ENCODE measurements at places on chromosomes 7 and 10. TPM values are rescaled to one million over a fixed set of nuclear protein-coding genes. Genes with fewer than 3 reads are reported as not detected.

GRCh38 chr10:73467206-73467605 lies 28.6 kb downstream of the PPP3CB start:
- no peak for ATAC-seq

DNA sequence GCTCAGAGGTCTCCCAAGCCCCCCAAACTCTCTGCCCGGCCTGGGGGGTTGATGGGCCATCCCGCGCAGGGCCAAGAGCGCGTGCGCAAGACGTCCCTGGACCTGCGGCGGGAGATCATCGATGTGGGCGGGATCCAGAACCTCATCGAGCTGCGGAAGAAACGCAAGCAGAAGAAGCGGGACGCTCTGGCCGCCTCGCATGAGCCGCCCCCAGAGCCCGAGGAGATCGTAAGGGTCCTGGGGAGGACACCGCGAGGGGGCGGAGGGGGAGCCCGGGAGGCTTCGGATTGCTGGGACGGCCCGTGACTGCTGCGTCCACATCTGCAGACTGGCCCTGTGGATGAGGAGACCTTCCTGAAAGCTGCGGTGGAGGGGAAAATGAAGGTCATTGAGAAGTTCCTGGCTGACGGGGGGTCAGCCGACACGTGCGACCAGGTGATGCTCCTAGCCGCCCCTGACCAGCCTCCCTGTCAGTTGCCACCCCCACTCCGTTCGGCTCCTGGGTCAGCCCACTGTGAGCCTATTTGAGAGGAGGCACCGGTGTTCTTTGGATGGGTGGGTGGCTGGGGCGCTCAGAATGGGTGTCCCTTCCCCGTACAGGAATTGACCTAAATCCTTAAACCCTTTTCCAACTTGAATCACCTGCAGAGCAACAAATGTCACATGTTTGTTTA lies 5.7 kb downstream of the ANKRD2 start:
- no peak for ATAC-seq

DNA sequence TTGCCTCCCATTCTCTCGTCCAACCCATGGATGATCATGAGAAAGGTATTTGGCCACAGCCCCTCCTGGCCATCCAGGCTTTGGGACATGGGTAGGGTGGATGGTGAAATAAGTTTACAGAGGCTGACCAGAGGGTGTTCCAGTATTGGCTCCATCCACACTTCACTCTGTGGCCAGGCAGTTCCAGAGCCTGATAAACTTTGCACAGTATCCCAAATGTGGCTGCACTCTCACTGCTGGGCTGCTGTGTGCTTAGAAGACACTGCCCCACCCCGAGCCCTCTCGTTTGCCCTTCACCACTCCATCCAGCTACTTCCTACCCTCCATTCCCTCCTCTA lies 72.0 kb upstream of the ZMIZ1 start:
- no peak for ATAC-seq

DNA sequence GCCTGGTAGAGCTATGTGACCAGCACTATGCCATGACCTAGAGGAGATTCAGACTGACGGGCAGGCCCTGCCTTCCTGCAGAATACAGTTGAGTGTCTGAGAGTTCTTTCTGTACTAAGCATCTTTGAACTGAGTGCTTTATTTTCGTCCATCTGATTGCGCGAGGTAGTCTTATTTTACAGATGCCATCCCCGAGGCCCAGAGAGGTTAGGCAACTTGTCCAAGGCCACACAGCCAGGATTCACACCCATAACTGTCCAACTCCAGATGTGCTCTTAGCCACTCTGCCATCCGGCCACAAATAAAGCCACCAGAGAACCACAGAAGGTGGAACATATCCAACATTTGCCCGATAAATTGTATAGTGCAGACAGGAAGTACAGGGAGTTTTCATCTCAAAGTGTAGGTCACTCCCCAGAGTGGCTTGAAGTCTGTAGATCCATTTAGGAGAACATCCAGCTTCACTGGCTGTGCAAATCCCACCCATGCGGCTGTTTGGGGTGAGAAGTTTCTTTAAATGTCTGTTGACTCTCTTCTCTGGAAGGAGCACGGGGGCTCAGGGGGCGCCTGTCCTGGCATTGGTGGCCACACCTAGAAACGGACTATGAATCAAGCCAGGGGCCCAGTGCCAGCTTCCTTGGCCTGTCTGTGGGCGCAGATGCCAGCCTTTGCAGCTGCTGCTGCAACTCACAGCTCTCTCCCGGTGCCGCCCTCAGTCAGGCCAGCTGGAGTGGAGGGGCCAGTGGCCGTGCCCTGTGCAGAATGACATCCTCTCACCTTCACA lies 11.1 kb downstream of the CHST3 start:
- ATAC-seq, result peak; percentile 35

The UCN3 gene
- not detected for total RNA-seq

- ATAC-seq, result no peak
Observed at GRCh38 chr10:33091201-33091600, 133.2 kb upstream of the ITGB1 start.

The AEBP1 gene
- total RNA-seq, result 6.7 TPM

DNA sequence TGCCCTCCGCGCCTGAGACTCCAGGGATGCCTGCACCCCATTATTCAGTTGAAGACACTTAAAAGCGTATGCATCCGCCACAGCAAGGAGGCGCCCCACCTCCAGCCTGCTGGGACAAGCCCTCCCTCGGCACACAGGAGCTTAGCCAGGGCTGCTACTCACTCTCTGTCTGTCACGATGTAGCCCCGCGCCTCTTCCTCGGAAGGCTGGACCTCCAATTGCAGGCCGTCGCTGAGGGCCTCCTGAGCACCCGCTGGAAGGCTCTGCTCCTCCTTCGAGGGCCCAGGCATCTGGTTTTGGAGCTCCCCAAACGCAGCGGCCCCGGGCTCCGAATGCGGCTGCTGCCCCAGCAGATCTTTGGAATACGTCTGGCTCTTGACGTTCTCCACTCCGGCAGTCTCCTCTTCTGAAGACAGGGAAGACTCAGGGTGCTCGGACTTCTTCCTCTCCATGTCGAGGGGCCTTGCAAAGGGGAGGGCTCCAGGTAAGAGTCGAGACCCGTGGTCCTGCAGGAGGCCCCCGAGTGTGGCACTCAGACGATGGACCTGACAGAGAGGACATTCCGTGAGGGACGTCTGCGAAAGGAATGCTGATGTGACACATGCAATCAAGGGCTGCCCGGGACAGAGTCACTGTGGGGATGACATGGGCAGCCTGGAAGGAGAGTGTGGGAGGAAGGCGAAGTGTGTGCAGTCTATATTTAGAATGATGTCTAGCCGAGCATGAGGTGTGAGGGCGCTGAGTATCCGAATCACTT lies 453.9 kb downstream of the PTPRN2 start:
- ATAC-seq, result no peak

The PKD1L1 gene
- 0.36 TPM for total RNA-seq

GRCh38 chr10:130141460-130141859 lies 5.3 kb downstream of the GLRX3 start:
- ATAC-seq, result no peak

The OR13A1 gene
- 0.32 TPM for total RNA-seq

GRCh38 chr10:522350-522749 lies 167.1 kb downstream of the DIP2C start:
- ATAC-seq, result no peak
